MG63 (cell line): ENCODE measurements at places on chromosomes 1 and 21. TPM values are rescaled to one million over a fixed set of nuclear protein-coding genes. Genes with fewer than 3 reads are reported as not detected.

GRCh38 chr1:195704028-195704427 is 904.2 kb downstream of the KCNT2 start:
- DNase-seq, result no peak

GRCh38 chr1:206658264-206658980 is 23.1 kb downstream of the DYRK3 start:
- DNase-seq, result no peak

LRIG2 gene
- 4.0 and 4.5 TPM in 2 replicates for total RNA-seq

DNA sequence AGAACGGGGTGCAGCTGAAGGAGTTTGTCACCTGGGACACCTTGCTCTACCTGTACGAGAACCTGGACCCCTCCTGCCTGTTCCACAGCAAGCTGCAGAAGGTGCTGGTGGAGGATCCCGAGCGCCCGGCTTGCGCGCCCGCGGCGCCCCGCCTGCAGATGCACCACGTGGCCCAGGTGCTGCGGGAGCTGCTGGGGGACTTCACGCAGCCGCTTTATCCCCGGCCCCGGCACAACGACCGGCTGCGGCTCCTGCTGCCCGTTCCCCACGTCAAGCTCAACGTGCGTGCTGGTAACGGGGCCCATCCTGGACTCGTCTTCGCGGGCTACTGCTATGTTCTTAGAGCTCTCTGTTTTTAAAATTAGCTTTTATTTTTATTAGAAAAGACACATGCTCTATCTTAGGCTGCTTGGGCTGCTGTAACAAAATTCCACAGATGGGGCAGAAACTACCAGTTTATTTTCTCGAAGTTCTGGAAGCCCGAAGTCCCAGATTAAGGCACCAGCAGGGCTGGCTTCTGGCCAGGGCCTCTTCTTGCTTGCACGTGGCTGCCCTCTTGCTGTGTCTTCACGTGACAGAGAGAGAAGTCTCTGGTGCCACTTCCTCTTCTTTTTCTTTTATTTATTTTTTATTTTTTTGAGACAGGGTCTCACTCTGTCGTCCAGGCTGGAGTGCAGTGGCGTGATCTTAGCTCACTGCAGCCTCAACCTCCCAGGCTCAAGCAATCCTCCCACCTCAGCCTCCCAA is 38.1 kb downstream of the TRPM2 start:
- DNase-seq, result no peak

- peak; percentile 51 for DNase-seq
Measured at GRCh38 chr1:28258628-28259251, 578 bp upstream of the SESN2 start.
